Hematopoietic multipotent progenitor cell treated with erythropoietin and hydrocortisone succinate and interleukin-3 and kit ligand, for 6 days (in vitro differentiated cells): ENCODE measurements at places on chromosomes 7 and 10.

DNA sequence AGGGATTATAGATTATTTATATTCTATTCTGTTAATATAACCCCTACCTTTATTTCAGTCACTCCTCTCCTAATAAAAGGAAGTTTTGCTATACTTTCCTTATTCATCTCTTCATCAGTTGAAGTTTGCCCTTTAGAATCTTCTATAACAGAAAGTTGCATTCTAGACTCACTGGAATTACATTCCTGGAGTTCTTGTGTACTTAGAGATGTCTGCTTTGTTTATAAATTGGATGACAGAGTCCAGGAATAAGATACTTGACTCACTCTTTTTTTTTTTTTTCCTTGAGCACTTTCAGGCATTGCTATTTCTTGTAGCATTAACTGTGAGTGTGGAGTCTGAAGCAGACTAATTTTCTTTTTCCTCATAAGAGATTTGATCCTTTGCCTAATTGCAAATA lies 640.8 kb downstream of the XPNPEP1 start:
- DNase-seq = no peak

- no peak for DNase-seq
Measured at GRCh38 chr10:123241391-123242141, 87.4 kb downstream of the BUB3 start.

- peak; percentile 25 for DNase-seq
Measured at GRCh38 chr7:40135317-40135610, 459 bp downstream of the SUGCT start.

DNA sequence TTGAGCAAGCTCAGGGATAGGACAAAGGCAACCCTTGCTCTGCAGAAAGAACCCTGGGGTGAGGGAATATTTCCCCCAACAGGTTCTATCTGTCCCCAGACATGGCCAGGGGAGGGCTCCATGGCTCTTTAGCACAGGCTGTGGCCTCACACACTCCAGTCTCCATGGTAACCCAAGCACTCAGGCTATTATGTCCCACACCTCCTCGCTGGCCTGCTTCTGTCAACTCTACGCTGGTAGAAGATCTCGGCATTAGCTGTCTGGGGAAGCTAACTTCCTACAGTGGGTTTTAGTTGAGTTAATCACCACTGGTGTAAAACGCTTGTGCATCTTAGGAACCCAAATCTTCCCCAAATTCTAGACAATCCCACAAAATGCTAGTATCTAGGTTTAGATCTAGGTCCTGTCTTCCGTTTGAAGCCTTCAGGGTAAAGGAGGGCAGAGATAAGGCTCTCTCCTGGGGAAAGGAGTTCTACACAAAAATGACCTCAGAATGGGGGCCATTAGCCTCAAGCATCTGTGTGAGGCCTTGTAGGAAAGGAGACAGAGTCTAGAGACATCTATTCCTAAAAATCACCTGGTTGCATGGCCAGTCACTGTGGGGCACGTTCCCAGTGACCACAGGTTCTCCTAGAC lies 36.7 kb upstream of the SLIT1 start:
- peak; percentile 32 for DNase-seq

- no peak for DNase-seq
Measured at GRCh38 chr10:33039181-33039580, 81.2 kb upstream of the ITGB1 start.

DNA sequence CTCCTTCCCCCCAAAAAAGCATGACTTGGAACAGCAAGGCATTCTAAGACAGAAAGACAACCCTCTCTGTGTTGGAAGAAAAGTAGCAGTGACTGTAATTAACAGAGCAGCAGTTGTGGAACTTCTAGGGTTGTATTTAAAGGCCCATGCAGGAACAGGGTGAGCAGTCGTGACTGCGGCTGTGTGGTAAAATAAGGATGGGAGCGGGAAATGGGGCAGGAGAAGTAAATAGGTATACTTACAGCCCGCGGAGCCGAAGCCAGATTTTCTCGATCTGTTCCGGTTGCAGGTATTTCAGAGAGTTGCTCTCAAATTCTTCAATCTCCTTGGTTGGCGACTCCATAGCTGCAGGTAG lies 179 bp downstream of the PDE1C start:
- no peak for DNase-seq

- no peak for DNase-seq
Measured at GRCh38 chr10:93072225-93072712, 1.4 kb upstream of the CYP26A1 start.

DNA sequence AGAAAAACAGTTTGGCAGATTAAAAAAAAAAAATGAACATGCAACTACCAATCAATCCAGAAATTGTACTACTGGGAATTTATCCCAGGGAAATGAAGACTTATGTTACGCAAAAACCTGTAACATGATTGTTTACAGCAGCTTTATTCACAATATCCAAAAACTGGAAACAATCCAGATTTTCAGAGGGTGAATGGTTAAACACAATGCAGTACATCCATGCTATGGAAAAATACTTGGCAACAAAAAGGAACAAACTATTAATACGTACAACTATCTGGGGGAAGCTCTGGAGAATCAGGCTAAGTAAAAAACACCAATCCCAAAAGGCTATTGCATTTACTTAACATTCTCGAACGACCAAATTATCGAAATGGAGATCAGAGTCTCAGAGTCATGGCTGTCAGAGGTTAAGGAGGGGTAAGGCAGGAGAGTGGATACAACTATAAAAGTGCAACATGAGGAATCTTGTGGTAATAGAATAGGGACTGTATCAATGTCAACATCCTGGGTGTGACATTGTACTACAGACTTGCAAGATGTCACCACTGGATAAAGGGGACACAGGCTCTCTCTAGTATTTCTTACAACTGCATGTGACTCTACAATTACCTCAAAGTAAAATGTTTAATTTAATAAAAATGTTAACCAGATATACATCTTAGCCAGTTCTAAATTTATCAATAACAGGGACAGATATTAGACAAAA lies 21.5 kb upstream of the RUFY2 start:
- DNase-seq = peak; percentile 52

GRCh38 chr7:122626785-122627184 lies 72.1 kb downstream of the RNF133 start:
- DNase-seq = no peak

GRCh38 chr10:125155101-125155500 lies 5.3 kb downstream of the CTBP2 start:
- DNase-seq = no peak

GRCh38 chr7:103856929-103857328 lies 132.5 kb downstream of the RELN start:
- DNase-seq = no peak

DNA sequence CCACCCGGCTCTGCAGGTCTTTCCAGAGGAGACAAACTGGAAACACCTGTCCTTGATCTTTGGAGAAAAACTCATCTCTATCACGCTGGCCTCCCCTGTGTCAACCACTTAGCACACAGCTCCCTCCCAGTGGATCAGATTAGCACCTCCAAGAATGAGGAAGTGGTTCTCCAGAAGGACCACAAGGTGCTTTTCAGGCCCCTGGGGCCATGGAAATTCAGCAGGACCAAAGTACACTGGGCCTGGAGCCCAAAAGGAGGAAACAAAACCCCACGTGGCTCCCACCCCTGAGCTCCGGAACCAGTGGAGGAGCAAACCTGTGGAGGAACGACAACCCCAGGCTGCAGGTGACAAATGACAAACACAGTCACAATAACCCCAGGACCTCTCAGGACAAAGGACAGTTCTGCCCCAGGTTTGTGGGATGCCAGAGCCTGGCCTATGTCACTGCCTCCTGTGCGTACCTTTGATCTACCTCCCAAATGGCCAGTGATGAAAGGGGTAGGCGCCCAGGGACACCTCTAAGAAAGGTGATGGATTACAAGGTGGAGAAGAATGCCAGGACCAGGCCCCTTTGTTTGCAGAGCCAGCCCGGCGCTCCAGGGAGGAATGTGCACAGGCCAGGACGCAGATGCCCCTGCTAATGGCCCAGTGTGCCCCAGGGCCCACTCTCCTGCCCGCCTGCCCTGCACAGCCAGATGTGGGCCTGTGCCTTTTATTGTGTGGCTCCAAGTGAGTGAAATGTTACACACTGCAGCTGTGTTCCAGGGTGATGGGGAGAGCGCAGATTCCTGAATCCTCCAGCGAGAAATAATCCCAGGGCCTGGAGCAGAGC lies 5.7 kb downstream of the TNS3 start:
- no peak for DNase-seq

- DNase-seq = peak; percentile 11
Measured at GRCh38 chr7:143987513-143987912, 12.6 kb upstream of the OR6B1 start.

DNA sequence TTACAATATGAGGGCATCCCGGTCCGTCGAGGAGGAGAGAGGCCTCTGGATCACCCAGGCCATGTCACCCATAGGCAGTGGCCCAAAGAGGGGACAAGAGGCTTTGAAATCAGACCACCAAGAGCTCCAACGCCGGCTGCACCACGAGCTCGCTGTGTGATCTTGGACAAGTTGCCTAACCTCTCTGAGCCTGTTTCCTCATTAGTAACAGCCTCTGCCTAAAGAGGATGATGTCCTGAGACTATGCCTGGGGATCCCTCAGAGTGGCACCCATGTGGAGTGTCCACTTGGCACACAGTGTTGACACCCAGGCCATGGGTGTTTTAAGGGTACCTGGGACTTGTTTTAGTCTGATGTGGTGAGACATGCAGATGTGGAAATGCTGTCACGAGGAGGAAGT lies 50.8 kb downstream of the MICALL2 start:
- no peak for DNase-seq

DNA sequence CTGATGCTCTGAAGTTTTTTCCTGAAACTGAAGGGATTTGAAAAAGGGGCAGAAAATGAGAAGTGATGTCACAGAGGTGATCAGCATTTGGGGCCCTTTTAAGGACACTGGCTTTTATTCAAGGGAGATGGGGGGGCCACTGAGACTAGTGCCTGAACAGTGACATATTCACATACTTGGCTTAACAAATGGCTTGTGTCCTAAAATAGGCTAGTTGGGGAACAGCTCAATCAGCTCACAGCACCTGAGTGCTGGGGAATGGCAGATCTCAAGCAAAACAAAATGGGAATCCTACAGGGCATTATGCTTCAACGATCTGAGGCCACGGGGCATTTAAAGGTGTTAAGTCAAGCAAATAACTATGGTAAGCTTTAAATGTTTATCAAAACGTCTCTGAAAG lies 90.1 kb downstream of the UBE2H start:
- no peak for DNase-seq

DNA sequence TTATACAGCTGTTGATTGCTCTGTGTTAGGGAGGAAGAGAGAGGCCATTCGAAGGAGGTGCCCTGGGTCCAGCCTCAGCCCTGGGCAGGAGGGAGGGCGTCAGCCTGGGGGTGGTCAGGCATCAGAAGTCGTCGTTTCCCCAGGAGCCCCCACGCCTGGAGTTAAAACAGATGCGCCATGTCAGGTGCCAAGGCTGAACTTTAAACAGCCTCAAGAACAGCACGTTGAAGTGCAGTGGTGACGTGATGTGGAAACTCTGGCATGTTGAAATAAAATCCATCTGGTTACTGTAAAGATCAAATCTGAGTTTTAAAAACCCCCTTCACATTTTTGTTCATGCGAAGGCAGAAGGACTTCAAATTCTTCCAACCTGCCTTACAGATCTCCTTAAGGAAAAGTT lies 128.4 kb upstream of the PPP2R2D start:
- no peak for DNase-seq

DNA sequence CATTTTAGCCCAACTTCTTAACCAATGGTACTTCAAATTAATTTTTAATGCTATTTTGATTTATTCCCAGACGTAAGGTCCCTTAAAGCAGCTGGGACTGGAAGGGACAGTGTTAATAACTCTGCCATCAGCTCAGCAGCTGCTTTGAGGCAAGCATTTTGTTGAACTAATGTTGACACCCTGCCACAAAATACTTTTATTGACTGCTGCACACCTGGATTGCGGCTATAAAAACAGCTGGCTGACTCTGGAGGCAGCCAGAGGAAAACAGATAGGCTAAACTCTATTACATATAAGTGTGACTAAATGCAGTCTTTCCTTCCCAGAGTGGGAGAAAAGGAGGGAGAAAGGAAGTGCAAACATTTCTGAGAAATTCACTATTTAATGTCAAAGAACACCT lies 77.6 kb downstream of the ETV1 start:
- DNase-seq = no peak

DNA sequence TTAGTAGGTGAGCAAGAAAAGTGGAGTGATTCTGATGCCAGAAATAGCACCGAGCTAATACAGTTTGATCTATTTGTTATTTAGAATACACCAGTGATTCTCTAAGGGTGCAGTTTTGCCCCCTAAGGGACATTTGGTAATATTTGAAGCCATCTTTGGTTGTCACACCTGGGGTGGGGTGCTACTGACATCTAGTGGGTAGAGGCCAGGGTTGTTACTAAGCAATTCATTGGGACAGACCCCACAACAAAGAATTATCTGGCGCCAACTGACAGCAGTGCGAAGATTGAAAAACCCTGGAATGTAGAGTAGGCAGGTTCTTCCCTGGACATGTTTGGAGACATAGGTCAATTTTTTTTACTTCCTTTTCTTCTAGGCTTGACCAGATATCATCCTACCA lies 14.6 kb downstream of the PALS2 start:
- DNase-seq = peak; percentile 72

GRCh38 chr7:91974066-91974465 lies 33.4 kb downstream of the AKAP9 start:
- no peak for DNase-seq

- DNase-seq = peak; percentile 85
Measured at GRCh38 chr7:5677538-5678294, 103.7 kb downstream of the RNF216 start.

GRCh38 chr7:158320328-158320727 lies 267.3 kb downstream of the PTPRN2 start:
- DNase-seq = no peak

DNA sequence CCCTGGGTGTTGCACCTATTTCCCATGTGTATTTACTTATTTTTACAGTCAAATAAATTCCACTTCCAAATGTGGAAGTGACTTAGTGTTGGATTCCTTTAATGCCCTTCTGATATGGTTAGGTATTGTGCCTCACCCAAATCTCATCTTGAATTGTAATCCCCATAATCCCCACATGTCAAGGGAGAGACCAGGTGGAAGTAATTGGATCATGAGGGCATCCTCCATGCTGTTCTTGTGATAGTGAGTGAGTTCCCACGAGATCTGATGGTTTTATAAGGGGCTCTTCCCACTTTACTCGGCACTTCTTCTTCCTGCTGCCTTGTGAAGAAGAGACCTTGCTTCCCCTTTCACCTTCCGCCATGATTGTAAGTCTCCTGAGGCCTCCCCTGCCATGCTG lies 136.9 kb downstream of the SNX10 start:
- no peak for DNase-seq

GRCh38 chr10:88791924-88792323 lies 10.6 kb upstream of the LIPM start:
- DNase-seq = peak; percentile 60

DNA sequence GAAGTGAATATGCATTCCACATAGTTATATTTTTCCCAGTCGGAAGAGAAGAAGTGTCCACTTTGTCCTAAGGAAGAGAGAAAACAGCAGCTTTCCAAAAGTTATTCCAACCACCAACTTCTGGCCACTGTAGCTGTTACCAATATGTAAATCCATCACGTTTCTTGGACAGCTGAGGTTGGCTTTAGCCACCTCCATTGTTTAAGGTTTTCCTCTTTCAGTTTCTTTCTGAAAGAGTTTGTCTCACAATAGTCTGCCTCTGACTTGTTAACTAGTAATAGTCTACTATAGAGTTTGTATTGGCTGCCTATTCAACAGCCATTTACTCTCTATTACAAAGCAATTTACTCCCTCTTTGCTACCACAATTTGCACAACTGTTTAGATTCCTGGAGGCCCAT lies 457.6 kb upstream of the LRRN3 start:
- no peak for DNase-seq

- DNase-seq = no peak
Measured at GRCh38 chr10:32048282-32048681, 7.9 kb downstream of the KIF5B start.

GRCh38 chr10:60942788-60943315 lies 1.1 kb downstream of the RHOBTB1 start:
- peak; percentile 72 for DNase-seq
